ENCODE measurements at places on chromosomes 13 and 19.

- no peak for DNase-seq
These were observed 7.8 kb upstream of the ZNF554 start for GRCh38 chr19:2811735-2812413.

DNA sequence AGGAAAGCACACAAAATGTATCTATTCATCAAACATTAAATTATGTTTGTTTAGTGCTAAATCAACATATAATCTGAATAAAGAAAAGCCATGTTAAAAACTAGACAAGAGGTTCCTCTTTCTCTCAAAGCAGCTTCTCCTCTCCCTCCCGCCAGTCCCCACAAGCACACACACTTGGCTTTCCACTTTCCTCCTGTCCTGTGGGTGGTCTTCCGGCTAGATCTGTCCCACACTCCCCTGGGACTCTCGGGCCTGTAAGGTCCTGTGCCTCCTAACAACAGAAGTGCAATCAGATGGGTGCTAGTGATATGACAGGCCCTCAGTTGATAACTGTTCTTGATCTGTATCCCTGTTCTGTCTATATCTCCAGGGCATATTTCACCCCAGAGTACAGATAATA lies 45.6 kb upstream of the RAP2A start:
- DNase-seq = no peak

- DNase-seq = no peak
These were observed 30.1 kb upstream of the OBI1 start for GRCh38 chr13:78689011-78689410.

DNA sequence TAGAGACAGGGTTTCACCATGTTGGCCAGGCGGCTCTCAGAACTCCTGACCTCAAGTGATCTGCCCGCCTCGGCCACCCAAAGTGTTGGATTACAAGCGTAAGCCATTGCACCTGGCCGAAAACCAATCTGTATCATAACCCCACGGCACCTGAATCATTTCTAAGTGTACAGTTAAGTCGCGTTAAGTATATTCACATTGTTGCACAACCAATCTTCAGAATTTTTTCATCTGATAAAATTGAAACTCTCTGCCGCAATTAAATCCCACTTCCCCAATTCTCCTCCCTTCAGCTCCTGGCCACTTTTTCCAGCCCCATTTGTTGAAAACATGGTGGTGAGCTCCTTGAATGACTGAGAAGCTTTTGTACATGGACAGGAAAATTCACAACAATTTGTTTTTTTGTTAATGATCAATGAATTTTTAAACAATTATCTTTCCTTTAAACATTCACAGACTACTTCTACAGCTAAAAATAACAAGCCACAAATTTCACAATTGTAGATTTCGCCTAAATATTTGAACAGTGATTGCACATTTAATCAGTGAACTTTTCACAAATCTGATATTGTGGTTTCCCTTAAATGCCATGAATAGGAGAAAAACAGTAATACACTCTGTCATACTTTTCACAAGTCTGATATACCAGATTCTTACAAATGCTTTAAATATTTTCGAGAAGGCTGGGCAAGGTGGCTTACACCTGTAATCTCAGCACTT lies 13.8 kb downstream of the FGF21 start:
- no peak for DNase-seq

GRCh38 chr13:51416107-51416506 lies 36.7 kb downstream of the INTS6 start:
- no peak for DNase-seq

DNA sequence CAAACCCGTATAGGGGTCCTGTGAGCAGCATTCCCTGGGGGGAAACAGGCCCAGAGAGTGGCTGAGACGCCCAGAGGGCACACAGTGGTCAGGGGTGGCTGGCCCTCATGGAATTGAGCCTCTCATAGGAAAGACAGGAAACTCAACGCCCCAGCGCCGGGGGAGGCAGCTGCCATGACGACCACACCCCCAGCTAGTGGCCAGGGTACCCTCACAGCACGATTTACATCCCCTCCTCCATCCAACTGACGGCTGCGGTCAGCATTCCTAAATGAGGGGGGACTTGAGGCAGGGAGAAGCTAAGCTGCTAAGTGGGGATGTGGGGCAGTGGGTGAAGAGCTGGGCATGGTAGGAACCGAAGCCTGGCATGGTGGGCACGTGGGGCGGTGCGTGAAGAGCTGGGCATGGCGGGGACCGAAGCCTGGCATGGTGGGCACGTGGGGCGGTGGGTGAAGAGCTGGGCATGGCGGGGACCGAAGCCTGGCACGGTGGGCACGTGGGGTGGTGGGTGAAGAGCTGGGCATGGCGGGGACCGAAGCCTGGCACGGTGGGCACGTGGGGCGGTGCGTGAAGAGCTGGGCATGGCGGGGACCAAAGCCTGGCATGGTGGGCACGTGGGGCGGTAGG lies 10.0 kb downstream of the MED16 start:
- DNase-seq = no peak

DNA sequence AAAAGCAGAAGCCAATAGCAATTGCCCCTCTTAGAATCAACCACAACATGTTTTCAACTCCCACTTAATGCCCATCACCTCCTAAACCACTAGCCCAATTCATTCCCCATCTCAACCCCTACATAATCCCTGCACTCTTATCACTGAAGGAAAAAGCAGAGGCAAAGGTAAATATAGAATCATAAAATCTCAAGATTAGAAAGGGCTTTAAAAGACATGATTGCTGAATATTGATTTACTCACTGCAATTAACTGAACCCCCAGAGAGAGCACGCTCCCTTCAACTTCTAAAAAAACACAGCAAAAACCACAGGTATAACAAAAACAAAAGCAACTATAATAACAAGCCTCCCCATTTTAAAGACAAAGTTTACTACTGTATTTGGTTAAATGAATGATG lies 15.1 kb upstream of the POU4F1 start:
- no peak for DNase-seq
